ENCODE measurements at places on chromosomes 3 and 15.

DNA sequence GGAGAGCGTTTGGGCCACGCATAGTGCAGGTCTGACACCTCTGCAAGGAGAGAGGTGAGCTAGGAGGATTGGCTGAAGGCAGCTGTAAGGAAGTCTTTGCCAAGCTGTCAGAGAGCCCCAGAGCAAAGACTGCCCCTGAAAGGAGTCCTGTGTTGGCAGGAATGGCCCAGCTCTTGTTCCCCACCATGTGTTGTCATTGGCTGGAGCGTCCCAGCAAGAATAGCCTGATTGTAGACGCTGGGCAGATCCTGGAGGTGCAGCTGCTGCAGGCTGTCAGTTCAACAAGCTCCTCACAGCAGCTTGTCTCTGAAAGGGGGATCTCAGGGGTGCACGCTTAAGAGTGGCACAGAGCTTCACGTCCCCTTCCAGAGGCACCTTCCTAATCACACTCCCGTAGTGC lies 237.6 kb downstream of the FEZF2 start:
- DNase-seq, result no peak

DNA sequence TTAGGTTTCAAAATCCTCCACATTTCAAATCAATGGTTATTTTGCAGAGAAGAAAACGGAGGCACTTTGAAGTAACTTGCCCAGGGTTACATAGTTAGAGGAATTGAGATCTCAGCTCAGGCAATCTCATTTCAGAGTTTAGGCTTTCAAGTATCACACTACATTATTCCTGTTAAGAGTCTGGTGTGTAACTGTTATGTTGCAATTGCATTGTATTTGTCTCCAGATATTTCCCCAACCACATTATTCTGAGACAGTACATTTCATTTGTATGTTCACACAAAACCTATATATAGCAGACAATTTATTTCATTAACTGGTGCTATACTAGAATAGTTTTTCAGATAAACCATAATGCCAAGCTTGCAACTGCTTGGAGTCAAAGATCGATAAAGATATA lies 154.2 kb upstream of the TSPAN3 start:
- no peak for DNase-seq

DNA sequence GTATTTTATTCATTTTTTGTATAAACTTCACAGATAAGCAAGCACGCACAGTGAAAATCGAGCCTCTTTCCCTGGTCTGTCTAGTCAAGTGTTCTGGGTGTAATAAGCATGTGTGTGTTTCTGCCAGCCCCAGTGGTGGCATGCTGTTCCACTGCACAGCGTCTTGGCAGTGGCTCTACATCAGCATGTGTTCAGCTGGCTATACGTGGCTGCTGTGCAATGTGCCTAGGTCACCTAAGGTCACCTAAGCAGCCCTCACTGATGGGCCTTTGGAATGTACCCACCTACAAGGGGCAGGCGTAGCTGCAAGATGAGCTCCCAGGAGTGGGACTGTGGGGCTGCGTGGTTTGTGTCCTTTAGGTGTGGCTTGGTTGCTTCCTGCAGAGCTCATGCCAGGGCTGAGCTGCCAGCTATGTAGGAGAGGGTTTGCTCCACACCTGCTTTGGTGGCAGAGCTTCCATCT lies 4.9 kb downstream of the LIMD1 start:
- DNase-seq, result no peak

DNA sequence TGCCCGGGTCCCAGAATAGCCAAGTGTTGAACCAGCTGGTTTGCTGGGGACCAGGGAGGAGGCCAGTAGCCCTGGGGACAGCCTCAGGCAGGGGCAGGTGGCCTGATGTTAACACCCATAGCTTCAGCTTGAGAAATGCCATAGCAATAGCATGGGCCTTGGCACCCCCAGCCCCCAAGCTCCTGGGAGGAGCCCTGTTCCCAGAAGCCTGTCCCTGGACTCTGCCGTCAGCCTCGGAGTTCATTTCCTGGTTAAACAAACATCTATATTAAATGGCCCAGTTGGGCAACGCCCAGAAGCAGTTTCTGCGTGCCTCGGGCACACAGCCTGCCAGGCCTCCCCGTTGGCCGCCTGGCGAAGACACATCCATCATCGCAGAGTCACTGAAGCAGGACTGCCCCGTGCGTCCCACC lies 58.2 kb downstream of the FGD5 start:
- DNase-seq, result no peak

DNA sequence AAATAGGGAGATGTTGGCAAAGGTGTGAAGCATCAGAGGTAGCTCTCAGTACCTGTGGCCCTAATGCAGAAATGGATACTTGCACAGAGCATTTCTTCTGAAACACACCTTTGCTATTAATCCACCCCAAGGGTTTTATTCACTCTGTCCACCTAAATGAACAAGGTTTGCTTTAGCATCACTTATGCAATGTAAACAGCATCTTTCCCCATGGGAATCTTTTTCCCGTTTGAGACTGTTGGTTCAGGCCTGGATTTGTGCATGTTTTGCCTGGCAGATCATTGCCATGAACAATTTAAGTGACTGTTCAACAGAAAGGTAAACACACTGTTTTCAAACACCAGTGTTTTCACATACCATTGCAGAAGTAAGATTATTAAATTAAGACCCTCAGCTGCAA lies 508.3 kb downstream of the SOX2 start:
- no peak for DNase-seq

DNA sequence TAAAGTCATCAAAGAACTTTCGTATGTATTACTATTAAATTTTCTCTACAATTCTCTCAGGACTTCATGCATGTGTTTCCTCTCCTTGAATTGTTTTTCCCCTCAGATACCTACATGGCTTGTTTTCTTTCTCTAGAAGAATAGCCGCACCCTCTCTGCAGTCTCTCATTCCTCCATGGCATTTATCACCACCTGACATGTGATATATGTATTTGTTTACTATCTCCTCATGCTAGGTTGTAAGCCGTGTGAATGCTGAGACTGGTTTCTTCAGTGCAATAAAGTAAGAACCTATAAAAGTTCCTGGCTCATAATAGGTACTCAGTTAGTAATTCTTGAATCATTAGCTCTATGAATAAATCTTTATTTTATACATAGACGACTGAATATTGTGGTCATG lies 149.2 kb downstream of the CNTN4 start:
- DNase-seq, result no peak

DNA sequence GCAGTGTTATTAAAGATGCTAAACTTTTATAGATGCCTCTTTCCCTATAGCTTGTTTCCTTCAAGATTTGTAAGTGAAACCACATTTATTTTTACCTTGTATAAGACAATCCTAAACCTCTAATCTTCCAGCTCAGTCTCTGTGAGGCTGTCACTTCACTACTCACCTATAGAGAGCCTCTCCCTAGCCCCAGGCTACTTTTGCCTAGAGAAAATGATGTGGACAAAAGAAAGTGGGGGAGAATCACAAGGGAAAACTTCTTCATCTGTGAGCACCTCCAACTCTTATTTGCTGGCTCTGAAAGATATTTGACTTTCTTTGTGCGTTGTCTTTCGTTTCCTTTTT lies 74.9 kb upstream of the SCN5A start:
- no peak for DNase-seq

- DNase-seq, result no peak
Observed at GRCh38 chr15:89761009-89761831, 10.2 kb upstream of the MESP1 start.

DNA sequence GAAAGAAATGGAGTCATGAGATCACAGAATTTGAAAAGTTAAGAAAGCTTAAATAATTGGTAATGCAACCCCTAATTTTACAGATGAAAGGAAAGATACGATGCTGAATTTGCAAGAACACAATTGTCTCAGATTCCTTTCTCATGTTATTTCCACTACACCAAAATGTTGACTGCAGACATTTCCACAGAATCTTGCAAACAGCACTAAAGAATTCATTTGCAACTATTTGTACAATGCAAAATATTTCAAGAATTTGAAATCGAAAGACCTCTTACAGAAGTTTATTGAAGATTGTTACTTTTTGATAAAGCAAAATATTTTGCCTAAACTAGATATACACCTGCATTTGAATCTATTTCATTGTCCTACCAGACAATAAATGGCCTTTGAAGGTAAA lies 194.1 kb upstream of the KCNMB2 start:
- DNase-seq, result no peak

- no peak for DNase-seq
Observed at GRCh38 chr3:127835993-127836882, 13.9 kb upstream of the MGLL start.

DNA sequence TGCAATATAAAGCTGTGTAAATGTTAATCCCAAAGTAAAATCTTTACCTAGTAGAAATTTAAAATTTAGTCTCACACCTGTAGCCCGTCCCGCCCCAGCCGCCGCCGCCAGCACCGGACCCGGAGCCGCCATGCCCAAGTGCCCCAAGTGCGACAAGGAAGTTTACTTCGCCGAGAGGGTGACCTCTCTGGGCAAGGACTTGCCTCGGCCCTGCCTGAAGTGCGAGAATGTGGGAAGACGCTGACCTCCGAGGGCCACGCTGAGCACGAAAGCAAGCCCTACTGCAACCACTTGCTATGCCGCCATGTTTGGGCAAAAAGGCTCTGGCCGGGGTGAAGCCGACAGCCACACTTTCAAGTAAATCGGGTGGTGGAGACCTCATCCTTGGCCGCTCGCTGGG lies 22.1 kb upstream of the TOP2B start:
- DNase-seq, result no peak

GRCh38 chr3:72485641-72486040 lies 362.6 kb downstream of the SHQ1 start:
- DNase-seq, result no peak

- DNase-seq, result no peak
Observed at GRCh38 chr3:150447084-150447483, 39.0 kb downstream of the TSC22D2 start.

DNA sequence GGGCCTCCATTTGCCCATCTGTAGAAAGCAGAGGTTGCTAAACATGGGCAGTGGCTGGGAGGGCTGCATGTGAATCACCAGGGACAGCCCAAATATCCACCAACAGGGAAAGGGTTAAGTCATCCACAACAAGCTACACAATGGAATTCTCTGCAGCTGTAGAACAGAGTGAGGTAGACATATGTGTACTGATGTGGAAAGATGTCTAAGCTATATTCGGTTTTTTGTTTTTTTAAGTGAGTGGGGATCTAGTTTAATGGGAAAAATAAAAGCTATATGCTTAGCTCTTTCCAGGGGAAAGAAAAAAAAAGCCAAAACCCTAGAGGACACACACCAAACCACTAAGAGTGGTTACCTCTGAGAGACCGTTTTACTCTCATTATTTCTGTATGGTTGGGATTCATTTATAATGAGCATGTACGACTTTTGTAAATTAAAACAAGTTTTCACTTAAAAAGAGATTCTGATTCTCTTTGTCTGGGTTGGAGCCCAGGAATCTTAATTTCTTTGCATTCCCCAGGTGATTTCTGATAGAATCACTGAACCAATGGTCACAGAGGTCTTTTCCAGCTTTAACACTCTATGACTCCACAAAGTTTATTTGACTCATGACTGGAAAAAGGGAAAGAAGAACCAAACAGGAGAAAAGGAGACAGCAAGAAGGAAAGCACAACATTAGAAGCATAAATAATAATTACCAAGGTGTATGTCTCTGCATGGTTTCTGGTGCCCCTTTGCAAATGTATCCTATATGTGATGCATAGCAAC lies 19.1 kb downstream of the CRABP1 start:
- no peak for DNase-seq

- DNase-seq, result no peak
Observed at GRCh38 chr3:128398586-128398985, 68.1 kb downstream of the DNAJB8 start.

DNA sequence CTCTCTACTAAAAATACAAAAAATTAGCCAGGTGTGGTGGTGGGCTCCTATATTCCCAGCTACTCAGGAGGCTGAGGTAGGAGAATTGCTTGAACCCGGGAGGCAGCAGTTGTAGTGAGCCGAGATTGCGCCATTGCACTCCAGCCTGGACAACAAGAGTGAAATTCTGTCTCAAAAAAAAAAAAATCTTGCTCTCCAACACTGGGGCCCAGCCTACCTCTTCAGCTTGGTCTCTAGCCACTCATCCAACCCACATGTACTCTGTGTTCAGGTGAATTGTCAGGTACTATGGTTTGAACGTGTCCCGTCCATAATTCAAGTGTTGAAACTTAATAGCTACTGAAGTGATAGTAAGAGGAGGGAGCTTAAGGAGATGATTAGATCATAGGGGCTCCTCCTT lies 22.4 kb upstream of the RAB7A start:
- DNase-seq, result no peak

DNA sequence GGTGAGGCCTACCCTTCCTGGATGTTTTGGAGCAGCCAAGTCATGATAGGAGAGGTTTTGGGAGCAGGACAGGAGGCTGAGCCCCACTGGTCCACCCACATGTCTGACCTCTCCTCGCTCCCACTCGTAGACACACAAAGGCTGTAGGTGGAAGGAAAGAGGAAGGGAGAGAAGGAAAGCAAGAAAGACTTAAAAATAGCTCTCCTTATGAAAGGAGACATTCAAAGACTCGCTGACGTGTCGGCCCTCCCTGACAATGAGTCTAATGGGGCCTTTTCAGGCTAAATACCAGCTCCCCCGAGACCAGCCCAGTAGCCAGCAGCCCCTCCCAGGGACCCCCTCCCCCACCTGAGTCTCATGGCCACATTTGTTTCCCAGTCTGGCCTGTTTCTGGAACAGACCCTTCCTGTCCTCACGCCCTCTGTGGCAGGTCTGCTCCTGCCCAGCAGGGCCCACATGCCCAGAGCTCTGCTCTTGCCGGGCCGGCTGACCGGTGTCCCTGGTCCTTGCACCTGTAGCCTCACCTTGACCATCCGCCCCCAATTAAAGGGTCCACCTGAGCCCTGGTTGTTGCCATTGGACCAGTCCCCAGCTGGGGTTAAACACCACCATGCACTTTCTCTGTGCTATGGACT lies 49.3 kb downstream of the FGD5 start:
- DNase-seq, result no peak

DNA sequence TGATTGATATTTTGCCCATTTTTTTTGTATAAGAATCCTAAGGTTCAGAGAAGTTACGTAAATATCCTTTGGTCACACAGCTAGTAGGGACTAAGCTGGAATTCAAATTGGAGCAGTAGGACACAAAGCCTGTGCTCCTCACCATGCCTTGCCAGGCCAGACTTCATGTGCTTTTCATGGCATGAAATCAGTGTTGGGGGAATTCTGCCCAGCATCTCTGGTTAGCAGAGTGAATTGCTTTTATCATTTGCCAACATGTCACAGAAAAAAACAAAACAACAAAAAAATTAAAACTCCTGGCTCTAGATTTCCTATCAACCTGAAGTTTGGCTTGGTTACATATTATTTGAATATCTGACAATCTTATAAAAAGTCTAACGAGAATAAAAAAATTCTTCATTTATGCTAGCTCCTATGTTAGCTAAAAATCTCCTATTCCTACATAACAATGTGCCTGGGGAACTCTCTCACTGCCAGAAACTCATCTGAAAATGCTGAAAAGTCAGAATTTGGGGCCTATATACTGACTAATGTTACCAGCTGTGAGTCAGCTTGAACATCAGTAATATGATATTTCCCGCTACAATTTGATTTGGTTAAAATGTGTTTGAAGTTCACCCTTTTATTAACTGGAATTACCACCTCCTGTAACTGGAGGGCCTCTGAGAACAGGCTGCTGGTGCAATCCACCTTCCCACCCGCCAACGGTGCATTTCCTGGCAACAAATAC lies 141.7 kb downstream of the TIGIT start:
- no peak for DNase-seq
